ENCODE measurements at places on chromosomes 7 and 10.

- DNase-seq: no peak
Observed at GRCh38 chr10:91206837-91207474, 13.5 kb upstream of the PCGF5 start.

DNA sequence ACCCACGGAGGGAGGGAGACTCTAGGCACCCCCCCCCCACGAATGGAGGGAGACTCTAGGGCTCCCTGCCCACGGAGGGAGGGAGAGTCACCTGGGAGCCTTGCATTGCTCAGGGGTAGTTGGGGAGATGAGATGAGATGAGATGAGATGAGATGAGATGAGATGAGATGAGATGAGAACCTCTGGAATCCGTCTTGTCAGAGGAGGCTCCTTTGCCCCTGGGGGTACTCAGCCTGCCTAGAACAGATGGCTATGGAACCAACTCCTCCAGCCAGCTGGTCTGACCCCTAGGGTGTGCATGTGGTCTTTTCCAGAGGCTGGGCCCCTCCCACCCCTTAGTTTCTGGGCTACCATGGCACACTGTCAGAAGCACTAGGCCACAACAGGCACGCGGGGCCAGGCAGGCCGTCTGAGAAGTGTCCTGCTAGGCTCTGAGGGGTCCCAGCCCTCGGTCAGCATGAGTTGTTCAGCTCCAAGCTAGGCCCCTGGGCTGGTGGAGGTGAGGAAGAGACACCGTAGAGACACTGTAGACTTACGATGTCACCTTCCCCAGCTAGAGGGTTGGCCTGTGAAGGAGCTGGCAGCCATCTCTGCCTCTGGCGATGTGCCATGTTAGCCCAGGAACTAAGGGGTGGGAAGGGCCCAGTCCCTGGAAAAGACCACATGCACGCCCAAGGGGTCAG lies 8.8 kb downstream of the TSPAN15 start:
- no peak for DNase-seq

- no peak for DNase-seq
Observed at GRCh38 chr10:108104551-108105156, 940.1 kb upstream of the SORCS1 start.

DNA sequence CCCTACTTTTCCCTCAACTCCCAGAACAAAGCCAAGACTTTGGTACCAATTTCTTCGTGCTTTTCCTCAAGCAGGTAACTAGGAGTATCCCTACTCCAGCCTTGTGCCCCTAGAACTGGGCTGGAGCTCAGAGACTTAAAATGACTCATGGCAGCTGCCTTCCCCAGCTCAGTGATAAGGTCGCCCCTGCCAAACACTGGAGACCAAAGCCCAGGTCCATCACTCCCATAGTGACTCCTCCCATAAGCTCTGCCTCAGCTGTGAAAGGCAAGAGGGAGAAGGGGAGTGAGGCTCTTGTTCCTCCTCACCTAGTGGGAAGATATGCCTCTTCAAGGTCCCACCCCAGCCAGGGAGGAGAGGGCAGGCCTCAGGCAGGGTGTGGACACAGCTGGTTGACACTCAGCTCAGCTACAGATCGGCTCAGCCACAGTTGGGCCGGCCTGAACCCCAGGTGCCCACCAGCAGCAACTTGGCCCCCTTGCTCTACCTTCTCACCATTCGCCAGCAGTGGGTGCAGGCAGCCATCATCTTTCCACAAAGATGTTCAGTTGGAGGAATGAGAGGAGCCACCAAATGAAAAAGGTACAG lies 13.8 kb upstream of the CYREN start:
- DNase-seq: no peak

- DNase-seq: no peak
Observed at GRCh38 chr7:80417211-80417793, 94.6 kb downstream of the GNAT3 start.

GRCh38 chr7:116582806-116583444 lies 58.1 kb downstream of the CAV1 start:
- no peak for DNase-seq

DNA sequence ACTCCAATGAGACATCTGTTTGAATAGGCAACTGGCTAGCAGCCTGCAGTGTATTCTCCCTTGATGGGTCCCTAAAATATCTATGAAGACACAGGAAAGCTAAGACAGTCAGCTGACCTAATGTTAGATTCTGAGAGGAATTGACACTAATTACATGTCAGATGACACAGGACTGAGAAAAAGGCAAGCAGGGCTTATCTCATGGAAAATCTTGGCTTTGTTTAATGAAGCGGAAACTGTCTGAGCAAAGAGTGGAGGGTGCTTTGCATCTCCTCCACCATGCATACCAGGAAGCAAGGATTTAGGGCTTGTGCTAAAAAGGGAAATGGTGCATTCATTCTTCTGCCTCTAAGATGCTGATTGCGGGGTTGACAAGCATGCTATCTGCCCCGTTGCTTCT lies 135.5 kb upstream of the GLI3 start:
- DNase-seq: no peak

DNA sequence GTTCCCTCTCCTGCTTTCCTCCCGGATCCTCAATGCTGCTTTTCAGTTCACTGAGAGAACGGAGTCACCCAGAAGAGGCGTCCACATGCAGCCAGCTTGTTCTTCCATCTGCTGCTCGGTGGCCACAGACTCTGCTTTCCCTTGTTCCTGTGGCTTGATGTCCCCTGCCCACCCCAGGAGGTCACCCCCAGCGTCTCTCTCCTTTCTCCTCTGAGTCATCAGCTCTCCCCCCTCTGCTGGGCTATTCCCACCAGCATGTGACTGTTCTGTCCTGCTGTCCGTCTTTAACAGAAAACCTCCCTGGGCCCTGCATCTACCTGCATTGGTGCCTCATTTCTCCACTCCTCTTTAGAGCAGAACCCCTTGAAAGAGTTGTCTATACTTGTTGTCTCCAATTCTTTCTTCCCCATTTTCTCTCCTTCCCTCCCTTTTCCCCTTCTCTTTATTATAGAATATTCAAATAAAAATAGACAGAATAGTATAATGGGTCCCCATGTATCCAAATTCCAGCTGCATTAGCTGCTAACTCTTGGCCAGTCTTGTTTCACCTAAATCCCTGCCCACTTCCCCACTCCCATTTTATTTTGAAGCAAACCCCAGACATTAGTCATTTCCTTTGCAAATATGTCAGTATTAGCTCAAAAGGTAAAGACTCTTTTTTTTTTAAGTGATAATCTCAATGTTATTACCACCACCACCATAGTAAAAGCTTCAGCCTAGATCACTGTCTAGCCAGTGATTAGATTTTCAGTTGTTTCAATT lies 4.1 kb downstream of the ZNF282 start:
- DNase-seq: no peak

DNA sequence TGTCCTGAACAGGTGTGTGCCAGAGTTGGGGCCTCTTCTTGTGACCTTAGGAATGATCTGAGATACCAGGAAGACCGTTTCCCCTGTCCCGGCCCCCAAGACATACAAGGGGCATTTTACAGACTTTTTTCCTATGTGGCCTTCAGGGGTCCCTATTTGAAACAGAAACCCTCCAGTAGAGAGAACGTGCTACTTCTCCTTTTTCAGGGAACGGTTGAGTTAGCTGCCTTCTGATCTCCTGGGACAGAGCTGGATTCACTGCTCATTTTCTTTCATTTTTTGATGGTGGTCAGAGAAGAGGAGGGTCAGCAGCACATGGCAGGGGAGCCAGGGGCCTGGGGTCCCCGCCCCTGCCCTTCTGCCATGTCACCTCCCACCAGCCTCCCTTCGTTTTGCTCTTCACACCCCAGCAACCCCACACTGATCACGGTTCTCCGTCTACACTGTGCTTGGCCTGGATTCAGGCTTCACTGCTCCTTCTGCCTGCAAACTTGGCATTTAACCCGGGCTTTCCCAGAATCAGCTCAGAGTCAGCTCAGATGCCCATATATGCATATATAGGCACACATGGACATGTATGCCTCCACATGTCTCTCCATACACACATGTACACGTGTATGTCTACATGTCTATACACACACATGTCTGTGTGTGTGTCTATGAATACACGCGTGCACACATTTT lies 138.1 kb upstream of the BTBD16 start:
- no peak for DNase-seq

DNA sequence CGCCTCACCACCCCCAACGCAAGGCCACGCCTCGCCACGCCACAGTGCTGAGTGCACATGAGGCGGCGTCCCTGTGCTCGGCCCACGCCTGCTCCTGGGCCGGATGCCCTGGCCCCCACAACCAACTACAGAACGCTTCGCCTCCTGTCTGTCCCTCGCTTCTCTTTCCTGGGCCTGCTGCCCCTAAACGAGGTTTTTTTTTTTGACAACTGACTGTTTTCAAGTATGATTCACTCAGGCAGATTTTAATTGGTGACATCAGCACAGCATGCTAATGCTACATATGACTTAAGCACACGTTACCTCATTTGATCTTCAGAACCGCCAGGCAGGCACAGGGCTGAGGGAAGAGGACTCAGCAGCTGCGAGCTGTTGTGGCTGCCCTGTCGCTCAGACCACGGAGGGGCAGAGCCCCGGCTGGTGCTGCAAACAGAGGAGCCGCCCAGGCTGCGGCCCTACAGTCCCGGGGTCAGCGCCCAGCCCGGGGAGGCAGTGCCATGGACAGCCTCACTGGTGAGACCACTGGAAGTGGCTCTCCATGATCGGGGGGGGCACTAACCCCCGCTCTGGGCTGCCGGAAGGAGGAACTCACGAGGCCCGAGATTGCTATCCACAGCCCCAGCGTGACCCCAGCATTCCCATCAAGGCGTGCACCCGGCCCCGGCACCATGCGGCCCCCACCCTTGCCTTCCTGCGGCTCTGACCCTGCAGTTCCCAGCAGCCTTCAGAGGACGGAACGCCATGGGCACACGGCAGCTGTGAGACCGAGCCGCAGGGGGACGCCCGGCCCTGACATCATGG lies 212.8 kb downstream of the MAD1L1 start:
- peak; percentile 24 for DNase-seq

- no peak for DNase-seq
Observed at GRCh38 chr10:47160967-47161366, 139.0 kb upstream of the GDF10 start.

- DNase-seq: no peak
Observed at GRCh38 chr10:118277871-118278270, 64.3 kb downstream of the FAM204A start.

DNA sequence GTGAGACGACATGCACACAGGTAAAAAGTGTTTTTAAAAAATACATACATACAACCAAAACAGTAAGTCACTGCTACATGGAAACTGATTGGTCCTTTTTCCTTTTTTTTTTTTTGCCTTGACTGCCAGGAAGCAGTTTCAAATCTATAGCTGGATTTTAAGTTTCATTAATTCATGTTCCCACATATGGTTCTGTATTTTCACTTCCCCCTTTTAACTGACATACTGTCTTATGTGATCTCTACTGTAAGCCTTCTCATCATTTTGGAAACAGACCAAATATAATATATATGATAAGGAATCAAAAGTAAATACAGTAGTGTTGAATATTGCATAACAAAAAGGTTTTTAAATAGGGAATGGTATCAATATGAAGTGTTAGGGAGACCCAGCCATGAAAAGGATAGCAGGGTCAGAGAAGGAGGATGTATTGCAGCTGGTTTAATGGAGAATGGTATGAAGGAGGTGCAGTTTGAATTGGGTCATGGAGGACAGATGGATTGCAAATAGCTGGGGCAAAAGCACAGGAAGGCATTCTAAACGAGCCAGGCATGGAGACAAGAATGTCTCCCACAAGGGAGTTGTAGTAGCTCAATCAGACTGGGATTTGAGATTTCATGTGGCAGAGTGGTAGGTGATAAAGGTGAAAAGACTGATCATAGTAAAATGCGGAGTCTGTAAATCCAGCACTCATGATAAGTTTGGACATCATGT lies 5.4 kb downstream of the CAV1 start:
- DNase-seq: no peak

DNA sequence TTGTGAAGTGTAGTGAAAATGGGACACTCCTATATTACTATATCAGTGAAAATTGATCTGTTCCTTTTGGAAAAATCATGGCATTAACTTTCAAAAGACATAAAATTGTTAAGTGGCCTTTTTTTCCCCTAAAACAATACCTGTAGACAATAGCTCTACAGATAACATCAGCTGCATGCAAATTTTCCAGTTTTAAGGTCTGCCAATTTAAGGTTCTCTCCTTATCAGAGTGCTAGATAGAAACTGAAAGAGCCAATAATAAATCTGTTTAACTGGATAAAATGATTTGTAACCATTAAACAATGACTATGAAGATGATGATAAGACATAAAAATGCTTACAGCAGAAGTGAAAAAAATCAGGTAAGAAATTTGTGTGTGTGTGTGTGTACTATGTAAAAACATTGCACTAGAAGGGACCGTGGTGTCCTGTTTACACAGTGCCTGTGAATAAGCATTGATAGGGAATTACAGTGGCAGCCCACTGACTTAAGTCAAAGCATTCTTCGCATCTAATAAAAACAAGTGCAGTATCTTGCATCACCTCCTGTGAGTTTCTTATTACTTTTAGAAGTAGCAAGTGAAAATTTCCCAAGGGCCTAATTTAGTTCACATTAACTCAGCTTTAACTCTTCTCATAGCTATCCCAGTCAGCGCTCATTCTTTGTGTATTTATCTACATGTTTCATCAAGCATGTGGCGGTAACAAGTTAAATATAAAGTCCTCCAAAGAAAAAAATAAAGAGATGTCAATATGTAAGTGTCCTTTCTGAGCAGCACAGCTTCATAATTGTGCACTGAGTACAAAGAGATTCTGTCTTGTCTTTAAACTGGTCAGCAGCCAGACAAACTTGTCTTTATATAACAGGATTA lies 261.9 kb downstream of the ARL4A start:
- no peak for DNase-seq

DNA sequence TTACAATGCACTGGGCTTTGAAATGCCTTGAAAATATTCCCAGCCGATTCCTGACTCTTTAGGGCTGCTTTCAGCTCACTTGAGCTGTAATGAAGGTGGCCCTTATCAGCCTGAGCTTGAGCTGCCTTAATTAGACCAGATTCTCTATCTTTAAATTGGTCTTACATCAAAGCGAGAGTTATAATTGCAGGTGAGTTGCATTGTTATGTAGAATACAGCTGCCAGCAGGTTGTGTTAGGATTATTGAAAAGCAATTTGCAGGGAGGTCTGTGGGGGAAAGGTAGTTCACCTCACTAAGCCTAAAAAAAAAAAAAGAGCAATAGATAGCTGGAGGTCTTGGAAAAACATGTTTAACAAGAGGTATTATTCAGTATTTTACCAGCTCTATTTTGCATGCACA lies 142.2 kb upstream of the HABP2 start:
- no peak for DNase-seq

DNA sequence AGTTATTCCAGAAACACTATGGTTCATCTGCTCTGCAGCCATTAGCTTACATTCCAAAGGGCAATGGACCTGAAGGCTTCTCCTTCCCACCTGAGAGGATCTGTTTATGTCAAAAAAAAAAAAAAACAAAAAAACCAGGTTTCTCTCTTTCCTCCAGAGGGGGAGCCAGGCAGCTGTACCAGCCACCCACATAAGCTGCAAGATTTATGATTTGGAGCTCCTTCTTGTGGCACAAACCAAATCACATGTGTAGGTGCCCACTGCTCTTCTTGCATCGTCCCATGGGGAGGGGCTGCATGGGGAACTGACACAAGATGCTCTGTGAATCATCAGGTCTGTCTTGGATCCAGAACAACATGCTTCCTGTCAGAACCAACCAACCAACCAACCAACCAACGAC lies 231.6 kb upstream of the IGFBP3 start:
- DNase-seq: no peak
